ENCODE measurements at places on chromosomes 1 and 21.

DNA sequence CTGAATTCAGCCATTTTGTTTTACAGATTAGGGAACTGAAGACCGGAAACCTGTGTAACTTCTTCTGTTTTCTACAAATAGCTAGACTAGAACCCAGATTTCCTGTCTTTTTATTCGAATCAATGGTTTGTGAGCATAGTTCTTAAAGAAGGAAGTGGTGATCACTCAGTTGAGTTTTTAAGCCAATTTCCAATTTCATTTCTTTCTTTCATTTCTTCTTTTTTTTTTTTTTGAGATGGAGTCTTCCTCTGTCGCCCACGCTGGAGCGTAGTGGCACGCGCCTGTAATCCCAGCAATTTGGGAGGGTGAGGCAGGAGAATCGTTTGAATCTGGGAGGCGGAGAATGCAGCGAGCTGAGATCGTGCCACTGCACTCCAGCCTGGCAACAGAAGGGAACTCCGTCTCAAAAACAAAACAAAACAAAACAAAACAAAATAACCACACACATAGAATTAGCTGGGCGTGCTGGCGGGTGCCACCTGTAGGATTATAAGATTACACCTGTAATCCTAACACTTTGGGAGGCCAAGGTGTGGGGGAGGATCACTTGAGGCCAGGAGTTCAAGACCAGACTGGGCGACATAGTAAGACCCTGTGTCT lies 3.0 kb upstream of the MDM4 start:
- DNase-seq: peak; percentile 52

DNA sequence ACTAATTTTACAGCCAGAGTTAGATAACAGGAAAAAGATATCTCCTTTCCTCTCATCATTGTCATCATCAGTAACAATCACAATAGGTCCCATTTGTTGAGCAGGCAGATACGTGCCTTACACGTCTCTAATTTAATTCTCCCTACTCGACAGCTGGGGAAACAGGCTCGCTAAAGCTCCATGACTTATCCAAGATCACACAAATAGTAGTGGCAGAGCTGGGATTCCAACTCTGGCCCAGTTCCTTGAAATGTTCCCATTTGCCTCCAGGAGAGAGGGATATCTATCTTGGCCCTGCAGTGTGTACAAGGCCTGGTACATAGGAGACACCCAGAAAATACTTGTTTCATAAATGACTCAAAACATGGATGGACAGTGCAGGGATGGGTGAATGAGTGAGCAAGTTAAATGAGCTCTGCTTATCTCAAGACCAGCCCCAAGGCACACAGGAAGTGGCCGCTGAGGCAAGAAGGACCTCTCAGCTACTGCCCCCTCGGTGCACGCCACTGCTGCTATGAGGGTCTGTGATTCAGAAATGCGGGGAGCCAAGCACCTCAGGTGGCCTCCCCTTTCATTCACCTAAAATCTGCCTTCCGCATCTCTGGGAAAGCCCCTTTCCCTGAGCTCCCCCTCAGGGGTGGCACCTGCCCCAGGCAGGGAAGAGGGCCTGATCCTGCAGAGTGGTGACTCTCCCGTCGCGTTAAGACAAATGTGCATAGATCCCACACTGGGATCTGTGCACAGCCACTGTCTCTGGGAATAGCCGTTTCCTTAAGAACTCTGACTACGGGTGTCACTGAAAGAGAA lies 3.6 kb downstream of the KCNN3 start:
- DNase-seq: no peak

- DNase-seq: no peak
Measured at GRCh38 chr1:83596331-83596730, 402.6 kb downstream of the TTLL7 start.

- DNase-seq: no peak
Measured at GRCh38 chr1:29392486-29393450, 156.4 kb downstream of the PTPRU start.

DNA sequence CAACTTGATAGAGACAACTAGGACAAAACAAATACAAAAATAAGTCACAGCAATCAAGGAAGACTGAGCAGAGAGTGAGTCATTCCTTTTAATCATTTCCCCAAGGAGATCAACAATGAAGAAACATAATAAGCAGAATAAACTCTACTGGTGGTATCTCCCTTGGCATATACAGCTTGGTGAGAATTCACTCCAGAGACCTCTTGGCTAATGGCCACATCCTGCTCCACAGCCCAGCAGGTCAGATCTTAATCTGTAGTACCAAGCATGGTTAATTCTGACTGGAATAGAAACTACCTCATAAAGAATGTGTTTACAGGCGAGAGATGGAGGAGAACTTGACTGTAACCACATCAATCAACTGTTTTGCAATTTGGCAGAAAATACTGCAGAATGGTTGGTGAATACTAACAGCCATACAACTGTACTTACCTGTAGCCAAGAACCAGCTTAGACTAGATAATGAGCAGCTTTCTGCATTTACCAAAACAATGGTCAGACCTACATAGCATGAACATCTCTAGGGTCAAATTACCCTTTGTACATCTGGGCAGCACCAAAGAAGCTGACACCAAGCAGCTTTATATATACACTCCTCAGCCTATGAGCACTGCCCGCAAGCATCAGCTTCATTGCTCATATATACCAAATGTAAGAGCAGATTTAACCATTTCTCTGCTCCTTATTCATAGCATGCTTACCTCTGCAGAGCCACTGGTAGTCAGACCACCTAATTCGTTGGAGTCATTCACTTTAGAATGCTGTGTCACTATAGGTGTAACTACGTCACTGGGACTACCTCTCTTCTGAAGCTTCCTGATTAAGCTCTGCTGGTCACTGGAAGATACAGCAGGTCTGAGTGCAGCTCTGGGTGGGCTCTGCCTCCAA lies 51.0 kb downstream of the KIAA0319L start:
- peak; percentile 48 for DNase-seq

DNA sequence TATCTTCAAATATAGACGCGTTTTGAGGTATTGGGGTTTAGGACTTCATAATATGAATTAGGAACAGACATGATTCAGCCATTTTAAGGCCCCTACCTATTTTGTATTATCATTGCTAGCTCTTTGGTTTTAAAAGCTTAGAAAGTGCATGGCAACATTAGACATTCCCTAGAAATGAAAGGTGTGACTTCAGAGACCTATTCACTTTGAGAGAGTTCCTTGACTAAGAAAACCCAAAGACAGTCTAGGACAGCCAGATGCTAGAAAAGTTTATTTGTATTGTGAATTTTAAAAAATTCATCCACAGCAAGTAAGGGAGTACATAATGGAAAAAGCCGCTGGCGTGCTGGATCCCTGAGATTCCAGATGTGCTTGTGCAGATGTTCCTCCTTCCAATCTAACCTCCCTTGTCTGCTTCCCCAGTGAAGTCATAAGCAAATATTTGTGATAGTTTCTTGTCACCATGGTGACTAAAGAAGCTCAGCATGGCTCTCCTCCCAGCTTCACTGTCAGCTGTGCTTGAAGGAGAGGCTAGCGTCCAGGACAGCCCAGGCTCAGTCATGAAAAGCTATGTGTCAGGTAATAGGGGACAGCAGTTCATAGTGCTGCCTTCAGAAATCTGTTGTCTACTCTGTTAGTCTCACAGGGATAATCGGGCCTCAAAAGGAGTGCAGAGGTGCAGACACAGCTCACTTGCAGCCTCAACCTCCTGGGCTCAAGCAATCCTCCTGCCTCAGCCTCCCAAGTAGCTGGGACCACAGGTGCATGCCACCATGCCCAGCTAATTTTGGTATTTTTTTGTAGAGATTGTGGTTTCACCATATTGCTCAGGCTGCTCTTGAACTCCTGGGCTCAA lies 34.8 kb downstream of the KPNA6 start:
- DNase-seq: no peak

GRCh38 chr21:16438761-16439160 lies 709.0 kb downstream of the USP25 start:
- DNase-seq: no peak

GRCh38 chr21:29299046-29299915 lies 559 bp downstream of the BACH1 start:
- peak; percentile 81 for DNase-seq

- no peak for DNase-seq
Measured at GRCh38 chr1:95731466-95731865, 497.5 kb downstream of the RWDD3 start.

DNA sequence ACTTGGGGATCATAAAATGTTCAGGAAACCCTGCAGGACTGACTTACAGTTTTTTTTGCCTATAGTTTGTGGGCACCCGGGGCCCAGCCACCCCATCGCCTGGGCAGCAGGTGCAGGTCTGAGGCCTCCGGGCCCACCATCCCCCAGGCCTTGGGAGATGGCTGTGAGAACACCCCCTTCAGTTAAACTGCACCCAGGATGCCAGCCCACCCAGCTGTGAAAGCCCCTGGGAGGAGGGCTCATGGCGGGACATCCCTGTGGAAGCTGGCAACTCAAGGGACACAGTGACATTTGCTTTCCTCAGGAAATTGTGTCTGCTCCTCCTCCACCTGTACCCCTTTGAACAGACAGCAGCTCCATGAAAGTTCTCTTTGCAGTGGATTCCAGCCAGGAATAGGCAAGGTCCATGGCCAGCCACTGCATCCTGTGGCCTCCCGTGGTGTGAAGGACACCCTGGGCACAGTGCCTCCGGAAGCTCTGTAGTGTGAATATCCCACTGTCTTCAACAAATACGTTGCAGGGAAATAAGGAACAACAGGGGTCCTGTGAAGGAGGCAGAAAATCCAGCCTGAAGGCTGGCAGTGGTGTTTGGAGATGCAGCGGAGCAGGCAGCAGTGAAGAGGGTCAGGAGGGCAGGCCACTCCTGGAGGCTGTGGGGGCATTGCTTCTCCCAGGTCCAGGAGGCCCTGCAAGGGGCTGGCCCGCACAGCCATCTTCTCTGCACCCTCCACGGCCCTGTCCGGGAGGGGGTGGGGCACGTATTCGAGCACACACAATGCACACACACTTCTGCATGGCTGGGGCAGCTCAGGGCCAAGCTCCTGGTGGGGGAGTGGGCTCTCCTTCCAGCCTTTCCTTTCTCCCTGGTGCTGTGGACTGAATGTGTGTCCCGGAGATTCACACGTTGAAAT lies 2.1 kb upstream of the OBSCN start:
- no peak for DNase-seq

DNA sequence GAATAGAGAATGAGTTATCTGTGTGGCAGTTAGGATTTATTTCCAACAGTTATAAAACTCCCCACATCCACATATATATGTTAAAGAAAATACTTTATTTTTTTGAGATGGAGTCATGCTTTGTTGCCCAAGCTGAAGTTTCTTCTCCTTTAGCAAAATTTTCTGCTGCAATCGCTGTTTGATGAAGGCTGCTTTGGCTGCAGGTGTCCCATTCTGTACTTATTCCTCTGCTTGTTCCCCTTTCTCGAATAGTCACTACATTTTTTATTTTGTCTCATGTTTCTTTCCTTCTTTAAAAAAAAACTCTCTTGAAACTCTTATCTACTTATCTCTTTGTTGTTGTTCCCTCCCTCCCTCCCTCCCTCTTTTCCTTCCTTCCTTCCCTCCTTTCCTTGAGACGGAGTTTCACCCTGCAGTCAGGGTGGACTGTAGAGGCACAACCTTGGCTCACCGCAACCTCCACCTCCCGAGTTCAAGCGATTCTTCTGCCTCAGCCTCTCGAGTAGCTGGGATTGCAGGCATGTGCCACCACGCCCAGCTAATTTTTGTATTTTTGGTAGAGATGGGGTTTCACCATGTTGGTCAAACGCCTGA lies 10.6 kb downstream of the OR2W3 start:
- DNase-seq: peak; percentile 4

DNA sequence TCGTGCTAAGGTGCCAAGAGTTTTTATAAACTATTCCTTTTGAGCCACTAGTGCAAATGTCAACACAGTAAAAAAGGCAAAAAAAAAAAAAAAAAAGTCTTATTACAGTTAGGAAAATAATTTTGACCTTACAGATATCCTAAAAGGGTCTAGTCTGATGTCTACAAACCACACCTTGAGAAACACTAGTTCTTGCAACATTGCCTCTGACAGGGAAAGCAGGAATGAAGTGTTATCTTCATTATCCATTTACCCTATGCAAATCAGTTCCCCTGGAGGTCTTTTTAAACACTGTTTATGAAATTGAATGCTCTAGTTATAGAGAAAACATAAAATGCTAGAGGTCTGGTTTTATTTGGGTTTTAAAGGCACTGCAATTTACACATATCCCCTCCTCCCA lies 115.2 kb upstream of the DMRTA2 start:
- no peak for DNase-seq

- DNase-seq: no peak
Measured at GRCh38 chr1:94332952-94333351, 85.2 kb upstream of the ABCD3 start.

- DNase-seq: no peak
Measured at GRCh38 chr1:63124666-63125191, 197.6 kb upstream of the FOXD3 start.

- DNase-seq: no peak
Measured at GRCh38 chr1:184753117-184753516, 1.5 kb downstream of the EDEM3 start.

GRCh38 chr1:220315070-220315839 lies 43.0 kb upstream of the RAB3GAP2 start:
- no peak for DNase-seq

DNA sequence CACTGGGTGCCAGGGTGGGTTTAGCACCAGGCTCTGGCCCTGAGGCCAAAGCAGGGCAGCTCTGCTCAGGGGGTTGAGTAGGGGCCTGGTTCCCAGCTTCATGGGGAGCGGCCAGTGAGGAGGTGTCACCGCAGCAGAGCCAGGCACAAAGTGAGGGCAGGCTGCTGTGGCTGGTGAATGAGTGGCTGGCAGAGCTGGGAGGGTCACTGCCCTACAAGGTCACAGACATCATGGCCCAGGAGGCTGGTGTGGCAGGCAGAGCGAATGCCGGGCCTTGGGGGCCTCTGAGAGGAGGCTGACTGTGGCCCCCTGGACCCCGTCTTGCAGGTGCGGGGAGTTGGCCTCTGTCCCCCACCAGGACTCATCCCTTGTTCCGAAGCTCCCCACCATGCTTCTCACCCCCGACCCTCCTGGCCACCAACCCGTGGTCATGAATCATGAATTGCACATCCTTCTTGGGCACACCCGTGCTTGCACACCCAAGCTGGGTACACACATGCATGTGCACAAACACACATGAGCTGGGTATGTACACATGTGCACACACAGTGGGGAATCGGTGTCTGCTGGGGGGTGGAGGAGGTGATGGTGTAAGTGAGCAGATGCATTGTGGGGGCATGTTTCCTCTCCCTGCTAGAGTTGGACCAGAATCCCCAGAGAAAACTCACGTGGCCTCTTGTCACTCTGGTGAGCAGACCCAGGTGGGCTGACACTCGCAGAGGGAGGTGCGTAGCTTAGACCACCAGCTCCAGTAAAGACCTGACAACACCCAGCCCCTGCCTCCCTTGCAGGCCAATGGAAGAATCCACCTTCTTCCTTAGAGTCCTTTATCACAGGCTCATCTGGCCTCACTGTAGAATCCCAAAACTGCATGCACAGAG lies 4.8 kb upstream of the GNB1 start:
- DNase-seq: no peak

GRCh38 chr1:172906778-172907592 lies 143.8 kb downstream of the TNFSF18 start:
- no peak for DNase-seq

DNA sequence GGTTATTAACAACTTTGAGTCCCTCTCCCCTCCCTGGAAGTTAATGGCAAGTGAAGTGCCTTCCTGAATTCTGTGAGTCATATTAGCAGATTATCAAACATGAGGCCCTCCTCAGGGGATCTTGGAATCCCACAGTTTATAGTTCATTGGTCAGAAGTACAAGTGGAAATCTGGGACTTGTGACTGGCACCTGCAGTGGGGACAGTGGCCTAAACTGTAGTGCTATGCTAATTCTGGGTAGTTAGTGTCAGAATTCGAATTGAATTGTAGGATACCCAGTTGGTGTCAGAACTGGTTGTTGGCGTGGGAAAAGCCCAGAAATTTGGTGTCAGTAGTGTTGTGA lies 26.2 kb downstream of the ZYG11B start:
- no peak for DNase-seq

All from activated naive CD4-positive, alpha-beta T cell treated with Interleukin-2 at 50 U/mL for 16 hours (primary cell).